ENCODE measurements at places on chromosomes 2 and 18.
A peak's percentile ranks its signal among the peaks of the same experiment; 100 is the strongest.

DNA sequence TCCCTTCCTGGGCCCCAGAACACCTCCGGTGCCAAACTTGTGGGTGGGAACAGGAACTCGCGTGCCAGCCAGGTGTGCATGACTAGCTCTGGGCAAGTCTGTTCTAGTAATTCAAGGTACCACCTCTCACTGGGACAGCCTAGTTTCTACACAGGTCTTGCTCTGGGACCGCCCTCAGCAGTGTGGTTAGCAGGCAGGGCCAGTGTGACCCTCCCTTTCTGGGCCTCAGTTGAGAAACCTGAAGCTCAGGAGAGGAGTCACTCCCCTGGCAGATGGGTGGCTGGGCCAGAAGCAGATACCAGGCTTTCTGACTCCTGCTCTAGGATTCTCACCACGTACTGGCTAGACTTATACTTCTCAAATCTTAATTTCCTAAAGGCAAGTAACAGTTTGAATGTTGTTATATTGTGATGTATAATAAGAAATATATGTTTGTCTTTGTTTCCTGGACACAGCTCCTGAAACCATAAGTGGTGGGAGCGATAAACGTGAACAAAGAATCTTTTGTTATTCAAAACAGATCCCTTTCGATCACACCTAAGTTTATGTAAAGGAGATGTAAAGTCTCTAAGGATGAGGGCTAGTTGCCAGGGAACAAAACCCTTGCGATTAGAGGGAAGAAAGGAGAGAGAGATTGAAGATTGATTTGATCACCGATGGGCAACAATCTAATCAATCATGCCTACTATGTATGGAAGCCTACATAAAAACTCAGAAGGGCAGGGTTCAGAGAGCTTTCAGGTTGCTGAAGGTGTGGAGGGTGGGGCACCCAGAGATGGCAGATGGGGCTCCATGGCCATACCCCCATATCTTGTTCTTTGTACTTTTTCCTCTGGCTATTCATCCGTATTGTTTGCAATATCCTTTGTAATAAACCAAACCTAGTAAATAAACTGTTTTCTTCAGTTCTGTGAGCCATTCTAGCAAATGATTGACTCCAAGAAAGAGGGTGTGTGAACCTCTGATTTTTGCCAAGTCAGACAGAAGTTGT, 952 bp upstream of the UGT1A6 start:
- no peak for DNase-seq

DNA sequence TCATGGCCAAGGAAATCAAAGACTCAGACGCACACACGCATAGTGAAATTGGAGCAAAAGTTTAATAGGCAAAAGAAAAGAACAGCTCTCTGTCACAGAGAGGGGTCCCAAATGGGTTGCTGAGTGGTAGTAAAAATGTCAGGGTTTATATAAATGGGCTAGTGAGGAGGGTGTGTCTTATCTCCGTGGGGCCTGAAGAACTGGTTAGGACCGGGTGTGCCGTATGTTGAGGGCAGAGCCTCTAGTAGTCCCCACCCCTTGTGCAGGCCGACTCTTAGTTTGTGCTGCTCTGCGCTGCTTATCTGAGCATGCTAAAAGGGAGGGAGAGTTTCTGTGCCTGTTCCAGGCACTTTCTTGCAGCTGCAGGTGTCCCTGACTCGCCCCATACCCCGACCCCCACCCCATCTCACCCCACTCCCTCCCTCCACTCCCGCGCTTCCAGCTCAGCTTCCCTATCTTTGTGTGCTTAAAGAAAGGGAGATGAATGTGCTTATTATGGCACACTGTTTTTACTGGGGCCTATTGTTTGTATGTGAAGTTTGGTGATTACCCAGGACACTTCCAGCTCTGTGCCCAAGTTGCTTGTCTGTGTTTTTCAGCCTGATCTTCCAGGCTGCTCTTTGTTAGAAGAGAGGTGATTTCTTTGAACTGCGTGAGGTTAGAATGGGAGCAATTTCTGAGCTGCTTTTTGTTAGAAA, 167.4 kb downstream of the SPAG16 start:
- no peak for DNase-seq

GRCh38 chr2:1375794-1376193, 37.5 kb upstream of the TPO start:
- DNase-seq = no peak

GRCh38 chr2:63488118-63488713, 100.1 kb downstream of the WDPCP start:
- DNase-seq = peak; percentile 42

GRCh38 chr2:179454443-179455171, 190.0 kb upstream of the SESTD1 start:
- peak; percentile 96 for DNase-seq

DNA sequence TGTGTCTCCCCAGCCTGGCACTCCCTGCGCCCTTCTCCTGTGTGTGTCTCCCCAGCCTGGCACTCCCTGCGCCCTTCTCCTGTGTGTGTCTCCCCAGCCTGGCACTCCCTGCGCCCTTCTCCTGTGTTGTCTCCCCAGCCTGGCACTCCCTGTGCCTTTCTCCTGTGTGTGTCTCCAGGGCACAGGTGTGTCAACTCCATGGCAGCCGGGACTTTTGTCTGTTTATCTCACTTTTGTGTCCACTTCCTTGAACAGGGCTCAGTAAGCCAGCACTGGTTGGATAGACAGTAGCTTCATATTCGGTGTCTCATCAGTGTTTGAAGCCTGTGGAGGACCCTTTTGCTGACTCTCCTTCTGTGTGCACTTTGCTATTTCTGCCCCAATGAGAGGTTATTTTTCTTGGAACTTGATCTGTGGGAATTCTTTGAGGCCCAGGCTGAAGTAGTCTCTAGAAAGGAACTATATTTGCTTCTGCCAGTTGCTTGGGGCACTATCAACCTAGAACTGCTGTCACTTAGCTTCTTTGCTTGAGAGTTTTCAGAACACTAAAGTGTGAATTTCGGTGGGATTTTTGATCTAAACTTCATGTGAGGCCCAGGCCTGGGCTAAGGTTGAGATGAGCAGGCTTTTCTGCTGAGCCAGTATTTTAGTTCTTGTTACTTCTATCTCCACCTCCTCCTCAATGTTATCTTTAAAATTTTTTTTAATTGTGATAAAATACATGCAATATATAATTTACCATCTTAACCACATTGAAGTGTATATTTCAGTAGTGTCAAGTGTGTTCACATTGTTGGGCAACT, 8.3 kb upstream of the ASB1 start:
- peak; percentile 72 for DNase-seq

GRCh38 chr2:85009019-85009618, 38.2 kb downstream of the KCMF1 start:
- DNase-seq = no peak

GRCh38 chr2:204065566-204065965, 129.0 kb downstream of the ICOS start:
- DNase-seq = no peak

DNA sequence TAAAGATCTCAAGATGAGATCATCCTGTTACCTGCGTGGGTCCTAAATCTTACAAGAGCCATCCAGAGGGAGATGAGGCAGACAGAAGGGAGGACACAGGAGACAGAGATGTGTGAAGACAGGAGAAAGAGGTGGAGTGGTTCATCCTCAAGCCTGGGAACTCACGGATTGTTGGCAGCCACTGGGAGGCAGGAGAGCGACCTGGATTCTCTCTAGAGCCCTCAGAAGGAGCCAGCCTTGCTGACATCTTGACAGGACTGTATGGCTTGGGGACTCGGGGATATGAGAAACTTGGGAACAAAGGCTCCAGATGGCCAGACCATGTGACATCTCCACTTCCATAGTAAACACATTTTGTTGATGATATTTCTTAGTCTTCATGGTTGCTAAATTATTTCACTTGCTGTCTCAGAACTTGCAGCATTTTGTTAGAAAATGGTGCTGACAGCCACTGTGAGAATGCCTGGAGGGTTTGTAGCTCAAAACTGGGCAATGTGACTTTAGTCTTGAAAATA, 57.8 kb upstream of the MC2R start:
- no peak for DNase-seq

GRCh38 chr18:4352746-4353551, 102.2 kb downstream of the DLGAP1 start:
- no peak for DNase-seq

GRCh38 chr2:3486047-3487027, 33.0 kb downstream of the ADI1 start:
- no peak for DNase-seq

DNA sequence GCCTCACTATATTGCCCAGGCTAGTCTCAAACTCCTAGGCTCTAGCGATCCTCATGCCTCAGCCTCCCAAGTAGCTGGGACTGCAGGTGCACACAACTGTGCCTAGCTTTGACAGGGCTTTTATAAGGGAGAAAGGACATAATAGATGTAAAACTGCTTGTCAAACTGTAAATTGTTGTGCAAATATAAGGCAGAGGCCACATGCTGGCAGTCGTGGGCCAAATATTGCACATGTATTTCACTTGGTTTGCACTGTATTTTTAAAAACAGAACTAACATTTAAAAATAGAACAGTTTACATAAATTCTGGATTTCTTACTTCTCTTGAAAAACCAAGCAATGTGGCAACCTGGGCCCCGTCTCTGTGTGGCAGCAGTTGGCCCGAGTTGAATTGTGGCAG, 31.2 kb upstream of the MYO3B start:
- no peak for DNase-seq

DNA sequence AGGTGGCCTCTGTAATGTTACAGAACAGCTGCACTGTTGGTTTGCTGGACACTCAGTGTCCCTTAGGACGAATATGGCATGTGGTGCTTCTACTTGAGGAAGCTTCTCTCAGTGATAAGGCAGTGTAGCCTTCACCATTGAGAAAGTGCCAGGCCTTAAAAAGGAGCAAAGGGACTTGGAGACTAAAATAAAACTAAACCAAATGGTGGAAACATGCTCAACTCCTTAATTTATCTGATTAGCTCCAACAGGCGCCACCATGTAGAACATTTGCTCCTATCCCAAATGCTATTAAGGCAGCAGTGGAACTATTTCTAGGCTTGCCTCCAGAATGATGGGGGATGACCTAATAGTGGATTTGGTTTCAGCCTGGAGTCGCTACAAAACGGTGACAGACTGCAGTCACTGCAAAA, 77.5 kb upstream of the MYL1 start:
- no peak for DNase-seq

GRCh38 chr2:63840081-63840784, 1.5 kb upstream of the UGP2 start:
- DNase-seq = no peak

GRCh38 chr18:40186677-40187076, 1768.4 kb upstream of the PIK3C3 start:
- DNase-seq = no peak

DNA sequence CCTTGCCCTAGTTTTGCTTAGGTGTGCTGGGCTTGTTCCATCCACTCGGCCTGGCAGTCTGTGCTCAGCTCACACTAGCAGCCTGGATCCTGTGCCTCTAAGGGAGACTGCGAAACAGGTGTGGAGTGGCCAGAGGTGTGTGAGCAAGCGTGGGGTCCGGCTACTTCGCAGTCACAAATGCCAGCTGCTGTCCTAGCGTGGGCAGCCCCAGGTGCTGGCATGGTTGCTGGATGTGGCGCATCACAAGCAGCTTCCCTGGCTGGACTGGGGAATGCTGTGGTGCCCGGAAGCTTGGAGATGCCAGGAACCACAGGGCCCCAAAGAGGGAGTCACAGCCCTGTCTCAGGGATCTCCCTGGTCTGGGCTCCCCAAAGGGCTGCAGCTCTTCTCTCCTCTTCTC, 119.0 kb upstream of the TMEFF2 start:
- DNase-seq = no peak

DNA sequence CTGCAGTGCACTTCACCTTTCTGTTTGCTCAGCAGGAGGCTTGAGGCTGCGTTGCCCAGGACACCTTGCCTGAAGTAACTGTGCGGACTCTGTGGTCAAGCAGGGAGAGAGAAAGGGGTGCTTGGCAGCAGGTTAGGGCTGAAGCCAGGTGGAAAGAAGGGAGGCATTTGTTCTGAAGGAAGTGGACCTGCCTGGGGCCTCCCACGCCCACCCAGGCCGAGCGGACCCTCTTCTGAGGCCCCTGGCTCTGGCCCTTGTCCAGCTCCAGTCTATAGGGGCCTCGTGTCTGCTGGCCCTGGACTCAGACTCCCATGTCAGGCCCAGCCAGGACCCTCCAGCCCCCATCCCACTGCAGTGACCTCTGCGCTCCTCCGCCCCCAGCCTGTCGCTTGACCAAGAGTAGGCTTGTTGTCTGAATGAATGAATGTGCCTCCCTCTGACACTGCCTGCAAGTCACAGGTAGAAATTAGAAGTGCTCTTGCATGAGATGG, 2.5 kb downstream of the SNED1 start:
- DNase-seq = no peak

DNA sequence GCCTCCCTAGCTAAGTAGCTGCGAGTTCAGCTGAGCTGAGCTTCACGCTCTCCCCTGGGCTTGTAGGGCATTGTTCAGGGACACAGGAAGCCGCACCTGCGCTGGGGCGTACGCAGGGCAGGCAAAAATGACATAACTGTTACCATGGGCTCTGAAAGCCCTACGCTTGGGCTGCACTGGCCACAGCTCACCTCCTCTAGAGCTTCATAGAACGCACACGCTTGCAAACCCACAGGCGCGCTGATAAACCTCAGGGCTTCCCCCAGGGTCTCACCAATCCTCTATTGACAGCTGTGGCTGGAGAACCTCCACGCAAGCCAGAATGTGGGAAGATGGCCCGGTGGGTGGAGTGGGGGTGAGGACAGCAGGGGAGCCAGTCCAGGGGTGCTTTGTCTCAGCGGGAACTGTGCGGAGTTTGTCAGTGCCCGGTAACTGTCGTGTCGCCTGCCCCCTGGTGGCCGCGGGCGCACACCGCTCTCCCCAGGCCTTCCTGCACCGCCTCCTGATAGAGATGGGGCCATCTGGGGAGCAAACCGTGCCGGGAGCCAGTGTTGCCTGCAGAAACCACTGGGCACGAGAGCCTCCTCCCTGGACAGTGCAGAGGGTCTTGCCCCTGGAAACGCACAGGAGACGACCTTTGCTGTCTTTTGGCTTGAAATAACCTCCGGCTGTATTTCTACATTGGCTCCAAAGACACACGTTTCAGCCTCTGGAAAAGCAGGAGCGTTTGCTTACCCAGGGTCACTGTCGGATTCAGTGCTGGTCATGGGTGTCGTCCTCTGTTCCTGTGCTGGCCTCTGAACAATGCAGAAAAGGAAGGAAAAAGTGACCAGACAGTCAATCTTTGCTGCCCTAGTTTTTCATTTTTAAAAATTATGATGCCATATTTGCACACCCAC, 17.0 kb upstream of the CIDEA start:
- DNase-seq = peak; percentile 55

DNA sequence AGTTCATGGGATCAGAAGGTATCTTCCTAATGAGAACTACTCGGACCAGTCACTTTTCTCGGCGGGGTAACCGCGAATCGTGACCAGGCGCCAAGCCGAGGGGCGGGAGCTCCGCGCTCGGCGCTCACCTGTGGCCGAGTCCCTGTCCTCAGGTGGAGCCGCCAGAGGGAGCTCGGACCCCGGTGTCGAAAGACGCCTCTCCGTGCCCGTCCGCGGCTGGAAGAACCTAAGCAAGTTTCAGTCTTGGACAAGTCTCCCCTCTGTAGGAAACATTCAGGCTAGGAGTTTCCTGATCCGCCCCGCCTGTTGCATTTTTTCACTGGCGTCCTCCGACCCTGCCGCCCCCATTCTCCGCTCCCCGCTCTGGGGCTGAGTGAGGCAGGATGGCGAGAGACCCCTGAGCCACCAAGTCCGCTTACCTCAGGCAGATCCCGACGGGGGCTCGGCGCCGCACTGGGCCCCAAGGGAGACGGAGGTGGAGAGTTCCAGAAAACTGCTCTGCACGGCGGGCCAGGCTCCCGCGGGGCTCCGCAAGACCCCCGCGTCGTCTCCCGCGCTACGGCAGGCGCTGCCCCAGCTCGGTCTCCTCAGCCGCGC, 480 bp downstream of the DSEL start:
- peak; percentile 86 for DNase-seq
